C1 segment of cervical spinal cord (tissue), 14 donors: ENCODE measurements at places on chromosomes 2 and 18.

DNA sequence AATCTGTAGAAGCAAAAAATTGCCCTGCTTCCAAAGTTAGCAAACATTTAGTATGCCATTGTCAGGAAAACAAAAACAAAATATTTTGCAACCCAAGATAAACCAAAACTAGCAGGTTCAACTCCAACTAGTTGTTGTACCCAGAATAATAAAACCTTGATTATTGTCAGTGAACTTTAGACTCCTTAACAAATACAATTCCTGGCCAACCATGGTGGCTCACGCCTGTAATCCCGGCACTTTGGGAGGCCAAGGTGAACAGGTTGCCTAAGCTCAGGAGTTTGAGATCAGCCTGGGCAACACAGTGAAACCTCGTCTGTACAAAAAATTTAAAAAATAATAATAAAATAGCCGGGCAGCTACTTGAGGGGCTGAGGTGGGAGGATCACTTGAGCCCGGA, 87.5 kb upstream of the MSH2 start:
- DNase-seq: no peak

DNA sequence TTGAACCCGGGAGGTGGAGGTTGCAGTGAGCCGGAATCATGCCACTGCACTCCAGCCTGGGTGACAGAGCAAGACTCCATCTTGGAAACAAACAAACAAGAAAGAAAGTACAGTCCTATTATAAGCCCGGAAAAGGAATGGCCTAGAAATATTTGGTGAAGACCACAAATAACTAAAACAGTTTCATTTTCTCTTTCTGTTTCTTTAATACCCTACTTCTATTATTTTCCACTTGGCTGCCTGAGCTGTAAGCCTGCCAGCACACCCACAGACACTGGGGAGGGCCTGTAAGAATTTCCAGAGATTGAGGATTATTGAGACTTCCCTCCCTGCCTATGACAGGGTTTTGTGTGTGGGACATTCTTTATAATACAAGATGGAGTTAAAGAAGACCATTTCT, 188.0 kb upstream of the DCC start:
- no peak for DNase-seq

GRCh38 chr18:10898417-10898974, 250.9 kb downstream of the PIEZO2 start:
- no peak for DNase-seq

DNA sequence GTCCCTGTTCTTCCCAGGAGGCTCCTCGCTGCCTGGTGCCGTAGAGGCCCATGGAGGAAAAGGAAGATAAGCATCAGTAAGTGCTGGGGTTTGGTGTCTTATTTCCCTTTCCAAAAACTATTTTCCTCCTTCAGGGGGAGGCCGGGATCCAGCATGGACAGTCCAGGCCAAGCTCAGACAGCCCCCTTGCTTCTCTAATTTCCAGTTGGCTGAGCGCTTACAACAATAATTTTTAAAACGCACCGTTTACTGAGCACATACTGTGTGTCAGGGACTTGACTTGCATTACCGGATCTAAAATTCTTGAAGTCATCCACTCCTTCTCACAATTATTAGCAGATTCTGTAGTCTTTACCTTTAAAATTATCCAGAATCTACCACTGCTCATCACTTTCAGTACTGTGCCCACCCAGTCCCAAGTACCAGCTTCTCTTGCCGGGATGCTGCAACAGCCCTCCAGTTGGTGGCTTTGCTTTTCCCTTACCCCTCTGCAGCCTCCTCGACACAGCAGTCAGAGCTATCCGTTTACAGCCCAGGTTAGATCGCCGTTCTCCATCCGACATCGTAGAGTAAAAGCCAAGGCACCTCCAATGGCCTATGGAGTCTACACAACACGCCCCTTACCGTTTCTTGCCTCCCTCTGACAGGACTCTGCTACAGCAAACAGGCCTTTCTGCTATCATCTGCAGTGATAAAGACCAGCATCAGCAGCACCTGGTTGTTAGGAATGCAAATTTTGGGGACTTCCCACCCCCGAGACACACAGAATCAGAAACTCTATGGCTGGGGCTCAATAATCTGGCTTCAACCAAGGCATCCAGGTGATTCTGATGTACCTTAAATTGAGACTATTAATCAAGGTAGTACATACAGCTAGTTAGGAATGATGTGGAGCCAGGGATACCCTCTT, 75.2 kb upstream of the TSPYL6 start:
- DNase-seq: no peak

- no peak for DNase-seq
Measured at GRCh38 chr18:76255070-76255683, 239.9 kb downstream of the ZNF516 start.

GRCh38 chr2:218748741-218749441, 33.1 kb upstream of the CYP27A1 start:
- DNase-seq: no peak

DNA sequence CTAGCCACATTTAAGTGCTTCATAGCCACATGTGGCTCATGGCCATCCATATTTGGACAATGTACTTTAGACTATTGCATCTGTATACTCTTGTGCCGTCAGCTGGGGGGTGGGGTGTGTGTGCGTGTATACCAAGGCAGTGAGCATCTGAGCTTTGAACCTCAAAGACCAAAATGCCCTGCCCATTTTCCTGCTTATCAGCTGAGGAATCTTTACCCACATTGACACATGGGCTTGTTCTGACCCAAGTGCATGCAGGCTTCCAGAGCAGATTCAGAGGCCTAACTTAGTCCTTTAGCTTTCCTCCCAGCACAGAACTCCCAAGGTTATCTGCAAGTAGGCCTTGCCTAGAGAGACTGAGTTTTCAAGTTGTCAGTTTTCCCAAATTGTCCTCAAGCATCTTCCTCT, 11.1 kb upstream of the MOCOS start:
- no peak for DNase-seq

DNA sequence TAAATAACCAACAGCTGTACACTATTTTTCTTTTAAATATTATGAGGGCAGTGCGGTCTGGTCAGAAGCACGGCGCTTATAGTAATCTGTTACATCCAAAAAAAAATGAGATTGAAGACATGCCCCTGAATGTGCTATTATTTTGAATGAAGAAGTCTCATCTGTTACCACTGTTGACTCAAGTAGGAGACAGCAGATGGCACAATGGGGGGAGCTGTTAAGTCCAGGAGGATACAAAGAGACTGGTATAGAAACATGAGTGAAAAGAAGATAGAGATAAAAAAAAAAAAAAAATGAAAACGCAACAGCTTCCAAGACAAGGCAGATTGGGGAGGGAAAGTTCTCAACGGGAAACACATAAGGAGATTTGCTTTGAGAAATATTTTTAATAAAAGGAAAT, 425.5 kb upstream of the PKDCC start:
- DNase-seq: no peak

GRCh38 chr2:36477746-36478145, 120.2 kb downstream of the FEZ2 start:
- no peak for DNase-seq

DNA sequence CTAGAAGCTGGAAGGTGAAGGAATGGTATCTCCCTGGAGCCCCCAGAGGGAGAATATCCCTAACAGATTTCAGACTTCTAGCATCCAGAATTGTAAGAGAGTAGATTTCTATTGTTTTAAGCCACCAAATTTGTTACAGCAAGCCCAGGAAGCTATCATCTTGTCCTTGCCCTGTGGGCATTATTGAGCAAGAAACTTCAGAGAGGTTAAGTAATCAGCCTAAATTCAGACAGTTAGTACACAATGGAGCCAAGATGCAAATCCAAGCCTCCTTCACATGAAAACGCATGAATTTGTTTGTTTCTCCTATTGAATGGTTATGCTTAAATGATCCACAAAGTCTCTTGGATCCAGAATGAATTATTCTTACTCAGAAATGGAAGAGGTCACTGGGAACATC, 55.2 kb upstream of the TRIB2 start:
- no peak for DNase-seq

GRCh38 chr2:107809835-107810234, 16.9 kb upstream of the RGPD4 start:
- no peak for DNase-seq

GRCh38 chr2:201313362-201313761, 43.8 kb downstream of the FLACC1 start:
- no peak for DNase-seq

DNA sequence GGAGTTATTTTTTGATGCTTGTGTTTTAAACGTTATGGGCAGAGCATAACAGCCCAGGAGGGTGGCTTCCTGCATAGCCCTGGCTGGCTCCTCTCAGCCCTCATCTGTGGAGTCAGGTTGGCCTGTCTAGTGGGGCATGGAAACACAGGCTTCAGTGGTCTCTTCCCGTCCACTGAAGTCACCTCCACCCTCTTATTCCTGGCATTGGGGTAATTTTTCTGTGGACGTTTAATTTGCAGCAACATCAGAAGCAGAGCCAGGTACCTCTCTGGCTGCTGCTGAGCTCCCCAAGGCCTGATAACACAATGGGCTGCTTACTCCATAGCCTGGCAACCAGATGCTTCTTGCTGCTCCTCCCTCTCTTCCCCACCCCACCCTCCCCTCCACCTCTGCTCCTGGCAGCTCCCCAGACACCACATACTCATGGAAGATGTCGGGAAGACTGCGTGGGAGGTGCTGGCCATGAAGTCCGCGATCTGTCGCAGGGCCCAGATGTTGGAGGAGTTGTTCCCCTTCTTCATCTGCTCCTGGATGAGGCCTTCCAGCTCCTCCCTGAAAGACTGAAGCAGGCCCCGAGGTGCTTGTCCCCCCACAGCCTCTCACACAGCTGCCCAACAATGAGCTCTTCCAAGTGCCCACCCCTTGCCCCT, 64.0 kb downstream of the ADD2 start:
- DNase-seq: no peak

DNA sequence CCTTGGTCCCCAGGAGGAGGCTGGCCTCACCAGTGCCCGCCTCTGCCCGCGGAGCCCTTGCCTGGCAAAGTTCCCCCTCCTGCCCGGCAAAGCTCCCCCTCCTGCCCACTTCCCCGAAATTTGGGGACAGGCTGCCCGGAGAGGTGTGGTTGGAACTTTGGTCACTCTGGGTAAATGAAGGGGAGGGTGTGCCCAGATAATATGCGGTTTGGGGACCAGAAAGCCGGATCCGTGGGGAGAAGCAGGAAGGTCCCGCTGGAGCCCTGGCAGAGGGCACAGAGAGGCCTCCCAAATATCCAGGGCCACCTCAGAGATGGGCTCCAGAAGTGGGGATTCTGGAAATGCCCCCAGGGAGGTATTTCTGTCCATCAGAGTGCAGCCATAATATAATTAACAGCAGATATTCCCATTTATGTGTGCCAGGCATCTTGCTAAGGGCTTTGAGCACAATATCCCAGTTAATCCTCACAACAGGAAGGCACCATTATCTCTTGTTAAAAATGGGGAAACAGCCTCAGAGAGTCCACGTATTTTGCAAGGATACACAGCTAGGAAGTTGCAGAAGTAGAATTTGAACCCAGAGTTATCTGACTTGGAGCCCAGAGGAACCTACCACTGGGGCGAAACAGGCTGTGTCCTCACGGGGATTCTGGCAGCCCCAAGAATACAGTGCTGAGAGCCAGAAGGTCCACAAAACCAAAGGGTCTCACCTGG, 914 bp downstream of the STEAP3 start:
- no peak for DNase-seq

- DNase-seq: no peak
Measured at GRCh38 chr2:75525434-75526310, 35.1 kb downstream of the EVA1A start.

- no peak for DNase-seq
Measured at GRCh38 chr2:27150639-27151230, 1.9 kb downstream of the TCF23 start.

DNA sequence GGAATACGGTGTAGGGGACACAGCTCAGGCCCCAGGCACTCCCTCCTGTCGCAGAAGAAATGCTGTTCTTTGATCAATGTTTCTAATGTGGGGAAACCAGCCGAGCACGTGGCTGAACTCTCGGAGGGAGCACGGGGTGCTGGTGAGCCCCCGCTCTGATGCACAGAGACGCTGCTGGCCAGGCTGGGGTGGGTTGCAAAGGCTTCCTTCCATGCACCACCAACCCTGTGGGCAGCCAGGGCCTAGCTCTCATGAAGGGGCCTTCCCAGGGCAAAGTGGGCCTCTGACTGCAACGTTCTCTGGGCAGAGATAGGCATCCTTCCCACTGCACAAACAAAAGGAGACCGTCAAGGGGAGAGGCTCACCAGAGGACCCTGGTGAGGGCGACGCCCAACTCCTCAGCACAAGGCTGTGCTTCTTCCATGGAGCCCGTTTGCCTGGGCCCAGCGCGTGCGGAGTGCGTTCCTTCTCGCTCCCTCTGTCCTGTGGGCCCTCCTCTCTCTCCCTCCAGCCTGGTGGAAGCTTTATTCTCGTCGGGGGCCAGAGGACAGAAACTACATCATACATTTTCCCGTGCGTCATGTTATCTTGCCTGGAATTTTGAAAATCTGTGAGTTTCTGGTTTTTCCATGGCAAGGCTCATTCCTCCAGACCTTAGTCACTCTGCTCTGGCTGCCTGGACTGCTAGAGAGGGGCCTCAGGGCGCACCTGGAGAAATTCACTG, 61.1 kb upstream of the SP3 start:
- DNase-seq: no peak

DNA sequence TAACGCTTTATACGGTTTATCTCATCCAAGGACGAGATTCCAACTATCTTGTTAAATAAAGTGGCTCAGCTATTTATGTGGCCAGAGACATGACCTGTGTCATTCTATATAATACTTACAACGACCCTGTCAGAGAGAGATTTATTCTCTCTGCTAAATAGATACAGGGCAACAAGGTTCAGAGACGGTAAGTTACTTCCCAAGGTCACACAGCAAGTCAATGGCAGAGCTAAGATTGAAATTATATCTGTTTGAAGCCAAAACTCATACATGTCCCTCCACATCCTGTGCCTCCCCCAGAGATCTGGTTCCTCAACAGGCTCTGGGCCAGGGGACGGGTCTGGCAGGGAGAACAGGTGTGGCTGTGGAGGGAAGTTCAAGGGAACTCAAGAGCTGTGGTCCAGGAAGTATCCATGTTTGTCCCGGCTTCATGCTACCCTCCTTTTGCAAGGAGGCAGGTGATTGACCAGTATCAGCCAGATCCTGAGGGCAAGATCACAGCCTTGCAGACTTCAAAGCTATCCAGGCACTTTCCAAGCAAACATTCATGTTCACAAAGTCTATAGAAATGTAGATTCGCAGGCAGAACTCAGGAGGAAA, 99.8 kb downstream of the CAPN13 start:
- no peak for DNase-seq

GRCh38 chr2:63001576-63001975, 49.1 kb upstream of the OTX1 start:
- DNase-seq: no peak
